ENCODE measurements at places on chromosomes 7 and 10. TPM values are rescaled to one million over a fixed set of nuclear protein-coding genes. Genes with fewer than 3 reads are reported as not detected.

GRCh38 chr7:156639426-156640256, 933 bp upstream of the RNF32 start:
- no peak for DNase-seq

Gene C10orf62
- not detected for total RNA-seq

- no peak for DNase-seq
Measured at GRCh38 chr7:112547916-112548315, 67.1 kb downstream of the LSMEM1 start.

DNA sequence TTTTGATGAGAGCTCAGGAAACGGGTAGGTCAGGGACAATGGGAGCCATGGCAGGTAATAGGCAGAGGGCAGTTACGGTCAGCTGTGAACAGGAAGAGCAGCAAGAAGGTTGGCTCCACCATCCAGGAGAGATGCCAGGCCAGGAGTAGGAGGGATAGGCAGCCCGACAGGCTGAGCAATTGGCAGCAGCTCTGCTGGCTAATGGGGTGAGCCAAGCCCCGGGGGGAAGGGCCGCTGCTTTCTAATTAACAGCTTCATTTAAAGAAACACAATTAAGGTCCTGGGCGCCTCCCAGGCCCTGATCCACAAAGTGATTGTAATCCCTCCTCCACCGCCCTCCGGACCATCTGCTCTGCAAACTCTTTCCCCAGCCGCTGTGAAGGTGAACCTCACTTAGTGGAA, 23.7 kb downstream of the SH2B2 start:
- DNase-seq = no peak

Gene ZPBP
- not detected for total RNA-seq

DNA sequence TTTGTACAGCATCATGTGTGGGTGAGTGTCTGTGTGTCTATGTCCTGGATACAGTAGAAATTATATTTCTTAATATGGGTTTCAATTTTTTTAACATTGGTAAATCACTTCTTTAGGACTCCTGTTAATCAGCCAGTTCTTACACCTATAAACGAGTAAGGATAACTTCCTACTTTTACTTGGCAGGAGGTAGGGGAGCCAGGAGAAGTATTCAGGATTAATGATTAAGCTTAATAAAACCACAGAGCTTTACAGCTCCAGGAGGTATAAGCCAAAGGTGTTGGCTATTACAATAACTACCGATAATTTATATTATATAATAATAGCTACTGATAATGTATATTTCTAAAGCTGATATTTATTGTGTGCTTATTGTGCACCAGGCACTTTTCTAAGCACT, 1.7 kb upstream of the FAM3C start:
- DNase-seq = no peak

- DNase-seq = no peak
Measured at GRCh38 chr7:131011976-131012375, 278.0 kb upstream of the KLF14 start.

Gene HKDC1
- not detected for total RNA-seq

DNA sequence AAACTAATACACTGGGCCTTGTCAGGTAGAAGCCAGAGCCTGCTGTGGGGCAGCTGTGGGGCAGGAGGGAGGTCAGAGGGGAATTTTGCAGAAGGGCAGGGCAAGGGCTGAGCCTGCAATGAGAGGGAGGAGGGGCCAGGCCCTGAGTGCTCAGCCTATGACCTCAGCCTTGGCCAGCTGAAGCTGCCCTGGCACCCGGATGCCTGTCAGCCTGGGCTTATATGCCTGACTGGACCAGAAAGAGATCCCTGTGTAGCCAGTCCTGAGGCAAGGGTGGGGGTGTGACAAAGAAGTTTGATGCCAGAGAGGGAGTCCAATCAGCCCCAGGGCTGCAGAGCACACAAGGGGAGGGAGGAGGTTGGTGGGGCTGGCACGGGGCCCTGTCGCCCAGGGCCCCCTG, 22.3 kb upstream of the PRRT4 start:
- DNase-seq = no peak

Gene VWA2
- not detected for total RNA-seq

DNA sequence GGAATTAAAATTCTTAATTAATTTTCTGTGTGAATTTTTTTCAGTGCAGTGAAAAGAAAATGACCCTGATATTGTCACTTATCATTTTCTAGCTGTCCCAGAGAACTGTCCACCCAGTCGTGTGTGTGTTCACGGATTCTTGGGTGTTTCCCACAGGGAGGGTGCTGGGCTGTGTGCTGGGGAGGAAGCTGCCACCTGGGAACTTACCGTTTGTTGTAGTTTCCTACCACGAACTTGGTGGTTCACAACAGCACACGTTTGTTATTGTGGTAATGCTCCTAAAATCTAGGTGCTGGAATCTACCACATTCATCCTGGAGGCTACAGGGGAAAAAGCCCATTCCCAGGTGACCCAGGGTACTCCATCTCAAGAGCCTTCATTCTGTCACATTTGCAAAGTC, 276.1 kb downstream of the GLRX3 start:
- DNase-seq = no peak

Gene PPP1R3A
- total RNA-seq = not detected

GRCh38 chr7:20330928-20331909, 519 bp downstream of the ITGB8 start:
- peak; percentile 31 for DNase-seq

Gene NOLC1
- 131 TPM for total RNA-seq

DNA sequence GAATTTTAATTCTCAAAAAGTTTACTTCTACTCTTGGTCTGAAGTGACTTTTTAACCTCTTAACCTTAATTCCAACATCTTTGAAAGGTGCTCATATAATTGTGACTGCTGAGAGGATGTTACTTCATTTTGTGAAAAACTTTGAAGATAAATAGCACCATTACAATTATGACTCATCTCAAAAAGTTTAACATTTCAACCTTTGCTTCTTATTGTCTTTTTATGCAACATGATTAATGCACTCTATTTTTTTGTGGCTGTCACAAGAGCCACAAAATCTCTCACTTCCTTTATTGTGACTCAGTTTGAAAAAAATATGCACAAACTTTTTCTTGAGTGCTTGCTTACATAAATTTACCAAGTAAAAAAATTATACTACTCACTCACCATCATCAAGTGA, 383.1 kb downstream of the LRRTM3 start:
- DNase-seq = no peak

Gene NME8
- total RNA-seq = not detected

DNA sequence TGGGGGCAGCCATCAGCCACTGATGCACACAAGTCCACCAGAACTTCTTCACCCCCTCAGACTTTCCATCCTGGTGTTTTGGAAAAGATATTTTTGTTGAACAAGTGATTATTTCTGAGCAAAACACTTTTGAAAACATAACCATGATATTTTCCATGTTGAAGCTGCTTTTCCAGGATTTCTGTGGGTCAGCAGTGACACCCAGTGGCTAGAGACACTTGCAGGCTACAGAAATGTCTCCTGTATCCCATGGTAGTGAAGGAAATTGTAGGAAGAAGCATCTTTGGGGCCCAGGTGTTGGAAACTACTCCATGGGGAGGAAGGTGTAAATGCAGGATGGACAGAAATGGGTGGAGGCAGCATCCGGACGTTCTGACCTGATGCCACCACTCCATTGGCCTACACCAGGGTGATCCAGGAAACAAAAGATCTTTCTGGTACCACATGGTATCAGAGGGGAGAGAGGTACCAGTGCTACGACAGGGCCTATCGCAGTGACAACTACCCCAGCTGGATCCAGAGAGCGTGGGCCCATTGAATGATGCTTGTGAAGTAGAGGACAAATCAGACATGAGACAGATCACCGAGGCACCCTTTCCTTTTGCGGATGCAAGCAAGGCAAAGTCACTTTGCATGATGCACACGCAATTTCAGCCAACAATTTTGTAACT, 111.7 kb upstream of the COBL start:
- no peak for DNase-seq

Gene CHRM2
- not detected for total RNA-seq

All from OCI-LY7 (cell line).